Activated T-cell treated with anti-CD3 and anti-CD28 coated beads, Interleukin-2, amount 50 U/mL, for 48 hours (primary cell): ENCODE measurements at places on chromosomes 5 and 9.
A peak's percentile ranks its signal among the peaks of the same experiment; 100 is the strongest.

GRCh38 chr5:103283120-103283519 is 24.6 kb downstream of the MACIR start:
- DNase-seq: no peak

DNA sequence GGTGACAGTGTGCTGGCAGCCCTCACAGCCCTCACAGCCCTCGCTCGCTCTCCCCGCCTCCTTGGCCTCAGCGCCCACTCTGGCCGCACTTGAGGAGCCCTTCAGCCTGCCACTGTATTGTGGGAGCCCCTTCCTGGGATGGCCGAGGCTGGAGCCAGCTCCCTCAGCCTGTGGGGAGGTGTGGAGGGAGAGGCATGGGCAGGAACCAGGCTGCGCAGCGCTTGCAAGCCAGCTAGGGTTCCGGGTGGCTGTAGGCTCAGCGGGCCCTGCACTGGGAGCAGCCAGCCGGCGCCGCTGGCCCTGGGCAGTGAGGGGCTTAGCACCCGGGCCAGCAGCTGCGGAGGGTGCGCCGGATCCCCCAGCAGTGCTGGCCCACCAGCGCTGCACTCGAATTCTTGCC is 177.0 kb downstream of the MSX2 start:
- DNase-seq: no peak

DNA sequence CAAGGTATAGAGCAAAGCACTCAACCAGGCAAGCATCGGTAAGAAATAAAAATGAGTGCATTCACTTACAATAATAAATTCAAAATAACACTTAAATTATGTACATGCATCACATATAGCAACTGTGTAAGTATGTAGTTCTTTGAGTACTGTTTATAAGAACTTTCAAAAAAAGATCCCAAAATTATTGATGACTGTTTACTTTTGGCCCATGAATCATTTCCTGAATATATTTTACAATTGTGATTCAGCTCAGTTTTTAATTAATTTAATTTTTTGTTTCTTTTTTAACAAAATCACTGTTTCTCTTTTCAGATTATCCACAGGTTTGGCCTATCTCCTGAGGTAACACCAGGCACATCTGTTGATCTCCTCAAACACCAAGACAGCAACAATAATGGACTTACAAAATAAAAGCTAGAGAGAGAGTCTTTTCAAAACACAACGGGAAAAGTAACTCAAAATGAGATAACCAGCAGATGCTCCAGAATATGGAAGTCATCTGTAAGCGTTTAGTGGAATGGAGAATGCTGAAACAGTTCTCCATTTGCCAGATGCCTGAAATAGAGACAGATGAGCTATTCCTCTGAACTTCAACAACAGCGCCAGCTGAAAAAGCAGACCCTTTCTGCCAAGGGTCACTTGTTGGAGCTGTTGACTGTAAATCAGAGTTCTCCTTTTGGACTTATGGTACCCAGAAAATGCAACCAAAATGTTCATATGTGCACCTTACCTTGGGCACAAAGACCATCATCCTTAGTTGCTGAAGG is 348.6 kb upstream of the RGMB start:
- no peak for DNase-seq

DNA sequence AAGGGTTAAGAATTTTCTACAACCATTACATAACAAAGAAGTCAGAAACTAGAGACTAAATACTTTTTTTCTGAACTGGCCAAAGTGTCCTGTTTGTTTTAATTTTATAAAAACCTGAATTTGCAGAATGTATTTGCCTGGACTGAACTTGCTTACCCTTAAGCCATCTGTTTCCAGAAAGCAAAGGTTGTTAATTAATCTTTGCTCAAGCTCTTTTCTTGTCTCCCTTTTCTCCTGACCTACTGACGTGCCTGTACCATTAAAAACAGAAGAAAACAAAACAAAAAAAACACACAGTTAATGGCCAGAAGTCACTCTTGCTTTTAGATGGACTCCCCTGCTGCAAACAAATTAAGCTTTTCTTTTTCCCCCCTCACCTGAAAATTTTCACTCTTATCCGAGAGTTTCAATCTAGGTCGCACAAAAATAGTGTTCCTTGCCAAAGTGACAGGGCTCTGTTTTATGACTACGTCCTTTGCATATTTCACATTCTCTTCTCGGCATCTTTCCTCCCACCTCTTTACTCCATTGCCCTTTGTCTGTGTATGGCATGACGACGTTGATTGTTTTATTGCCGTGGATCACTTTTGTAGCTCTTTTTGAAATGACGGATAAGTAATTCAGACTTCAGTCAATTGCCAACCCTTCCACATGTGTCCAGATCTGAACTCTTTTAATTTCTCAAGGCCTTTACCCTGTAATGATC is 333.8 kb upstream of the GRIN3A start:
- DNase-seq: no peak

GRCh38 chr5:98309785-98310598 is 463.5 kb upstream of the RGMB start:
- DNase-seq: peak; percentile 21

GRCh38 chr5:73454379-73455036 is 5.9 kb upstream of the FOXD1 start:
- peak; percentile 37 for DNase-seq

DNA sequence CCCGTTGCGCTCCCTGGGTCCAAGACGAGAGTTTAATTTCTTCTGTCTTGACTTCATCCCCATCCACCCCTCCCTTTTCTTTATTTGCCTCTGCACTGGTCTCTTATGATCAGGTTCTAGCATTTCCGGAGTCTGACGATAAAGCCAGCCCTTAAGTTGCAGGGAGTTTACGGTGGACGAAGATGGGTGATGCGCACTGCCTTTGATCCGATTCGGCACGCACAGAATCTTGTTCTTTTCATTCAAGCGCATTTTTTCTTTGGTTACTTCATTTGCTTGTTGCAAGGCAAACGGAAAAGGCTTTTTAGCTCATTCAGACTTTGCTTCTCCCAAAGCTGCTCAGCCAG is 488 bp upstream of the MCTP1 start:
- DNase-seq: no peak

DNA sequence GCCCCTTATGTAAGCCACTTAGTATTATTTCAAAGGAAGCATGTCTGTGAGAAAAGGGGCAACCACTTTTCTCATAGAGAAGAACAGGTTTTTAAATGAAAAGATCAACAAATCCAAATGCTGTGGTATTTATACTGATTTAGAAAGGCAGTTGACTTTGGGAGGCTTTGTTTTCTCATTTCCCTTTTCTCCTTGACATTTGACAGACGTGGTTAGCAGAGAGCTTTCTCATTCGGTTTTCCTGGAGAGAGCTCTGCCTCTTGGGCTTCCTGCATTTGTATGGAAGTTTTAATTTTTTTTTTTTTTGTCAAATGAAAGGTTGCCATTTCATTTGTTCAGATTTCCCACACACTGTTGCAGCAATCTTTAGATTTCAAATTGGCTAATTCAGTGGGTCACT is 62.5 kb downstream of the EXOSC2 start:
- DNase-seq: no peak

- no peak for DNase-seq
These were observed 24.4 kb upstream of the C5orf46 start for GRCh38 chr5:147930769-147931168.
